ENCODE measurements at places on chromosomes 12 and 14. TPM values are rescaled to one million over a fixed set of nuclear protein-coding genes. Genes with fewer than 3 reads are reported as not detected.

DEPDC4 gene
- not detected for total RNA-seq

POMT2 gene
- 29.2 TPM for total RNA-seq

TEX52 gene
- total RNA-seq, result not detected

DGLUCY gene
- total RNA-seq, result 55.2 TPM

P2RX2 gene
- total RNA-seq, result 3.8 TPM

GARIN6 gene
- total RNA-seq, result not detected

CHGA gene
- 1.4 TPM for total RNA-seq

TSPAN19 gene
- not detected for total RNA-seq

DNA sequence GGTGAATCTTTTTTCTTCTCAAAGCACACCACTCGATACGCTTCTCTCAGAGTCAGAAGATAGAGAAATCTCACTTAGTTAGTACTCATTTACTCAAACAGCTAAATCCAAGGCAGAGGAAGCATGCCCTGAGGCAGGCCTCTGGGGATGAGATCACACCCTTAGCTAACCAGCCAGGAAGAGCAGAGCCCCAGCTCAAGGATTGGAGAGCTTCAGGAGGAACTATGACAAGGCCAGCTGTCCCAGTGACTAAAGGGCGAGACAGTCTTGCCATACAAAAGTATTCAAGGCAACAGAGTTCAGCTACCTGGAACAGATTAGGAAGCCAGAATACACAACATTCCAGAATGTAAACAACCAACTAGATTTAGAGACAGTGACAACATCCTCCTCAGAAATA lies 197.7 kb upstream of the CCDC196 start:
- no peaks in the 10 kb centered on the region for H3K27me3 ChIP-seq
- no peak for DNase-seq
- H3K36me3 ChIP-seq, result no peaks in the 10 kb centered on the region

DNA sequence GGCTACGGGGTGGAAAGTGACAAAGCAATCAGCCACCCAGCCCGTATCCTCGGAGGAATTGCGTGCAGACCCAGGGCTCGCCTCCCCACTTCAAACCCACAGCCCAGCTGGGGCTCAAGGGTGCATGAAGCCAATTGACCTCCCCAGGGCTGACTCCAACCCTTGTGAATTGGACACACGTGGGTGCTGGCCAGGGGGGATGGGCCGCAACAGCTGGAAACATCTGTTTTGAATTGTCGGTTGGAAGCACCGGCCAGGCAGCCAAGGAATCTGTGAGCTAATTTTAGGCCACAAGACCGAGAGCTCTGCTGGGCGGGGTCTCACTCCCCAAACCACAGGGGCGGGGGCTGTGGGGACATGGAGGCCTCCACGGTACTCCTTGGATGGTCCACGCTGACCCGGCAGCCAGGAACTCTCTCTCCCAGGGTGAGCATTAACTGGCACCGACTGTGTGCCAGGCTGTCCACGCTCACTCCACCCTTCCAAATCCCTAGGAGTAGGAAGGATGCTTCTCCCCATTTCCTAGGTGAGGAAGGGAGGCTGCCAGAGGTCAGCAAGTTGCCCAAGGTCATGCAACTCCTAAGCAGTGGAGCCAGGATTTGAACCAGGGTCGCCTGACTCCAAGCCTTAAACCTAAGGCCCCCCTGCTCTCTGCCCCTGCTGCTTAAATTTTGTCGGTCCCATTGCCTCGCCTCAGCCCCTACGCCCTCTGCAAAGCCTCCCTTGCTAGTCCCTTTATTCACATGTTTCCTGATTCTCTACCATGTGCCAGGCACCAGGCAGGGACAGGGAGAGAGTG lies 11.9 kb upstream of the TMEM119 start:
- H3K27ac ChIP-seq, result no peak overlapping the region
- no peaks in the 10 kb centered on the region for H3K36me3 ChIP-seq
- DNase-seq, result no peak
- H3K4me1 ChIP-seq, result peaks cover 29% of the 10 kb centered on the region
- H3K4me3 ChIP-seq, result no peak overlapping the region

GRCh38 chr14:71451501-71451900 lies 480.7 kb upstream of the RGS6 start:
- no peak for DNase-seq
- H3K27me3 ChIP-seq, result no peaks in the 10 kb centered on the region
- no peaks in the 10 kb centered on the region for H3K4me1 ChIP-seq
- no peak overlapping the region for H3K27ac ChIP-seq

GRCh38 chr14:22536853-22537338 lies 52.1 kb downstream of the DAD1 start:
- no peaks in the 10 kb centered on the region for H3K27me3 ChIP-seq
- H3K27ac ChIP-seq, result peak overlapping the region; percentile 44
- DNase-seq, result no peak
- no peak overlapping the region for H3K4me3 ChIP-seq
- H3K36me3 ChIP-seq, result no peaks in the 10 kb centered on the region
- peaks cover 18% of the 10 kb centered on the region for H3K4me1 ChIP-seq

GRCh38 chr14:77103951-77104350 lies 5.9 kb downstream of the CIPC start:
- no peak overlapping the region for H3K4me3 ChIP-seq
- peaks cover 90% of the 10 kb centered on the region for H3K4me1 ChIP-seq
- DNase-seq, result no peak

- no peaks in the 10 kb centered on the region for H3K27me3 ChIP-seq
- DNase-seq, result no peak
- H3K27ac ChIP-seq, result no peak overlapping the region
These were observed 93.5 kb upstream of the CEP83 start for GRCh38 chr12:94553130-94553519.

Data from esophagus muscularis mucosa (tissue), 4 donors.